ENCODE measurements at places on chromosomes 7 and 10.

- no peak for DNase-seq
Observed at GRCh38 chr7:12623223-12623622, 52.7 kb downstream of the SCIN start.

- DNase-seq = no peak
Observed at GRCh38 chr7:99554939-99555338, 3.0 kb upstream of the FAM200A start.

DNA sequence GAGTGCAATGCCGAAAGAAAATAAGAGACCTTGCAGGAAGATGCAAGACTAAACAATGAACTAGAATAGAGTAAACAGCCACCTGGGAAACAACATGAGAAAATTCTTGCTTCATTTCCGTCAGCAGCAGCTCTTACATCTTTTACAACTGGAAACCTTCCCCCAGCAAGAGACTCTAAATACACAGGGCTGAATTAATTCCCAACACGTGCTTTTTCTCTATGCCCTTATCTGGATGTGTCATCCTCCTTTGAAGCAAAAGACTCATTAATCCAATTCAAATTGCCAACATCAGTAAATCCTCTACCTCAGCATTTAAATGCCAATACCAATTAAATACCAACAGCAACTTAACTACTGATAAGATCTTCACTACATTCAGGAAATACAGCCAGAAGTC lies 99.0 kb upstream of the PDE1C start:
- no peak for DNase-seq

DNA sequence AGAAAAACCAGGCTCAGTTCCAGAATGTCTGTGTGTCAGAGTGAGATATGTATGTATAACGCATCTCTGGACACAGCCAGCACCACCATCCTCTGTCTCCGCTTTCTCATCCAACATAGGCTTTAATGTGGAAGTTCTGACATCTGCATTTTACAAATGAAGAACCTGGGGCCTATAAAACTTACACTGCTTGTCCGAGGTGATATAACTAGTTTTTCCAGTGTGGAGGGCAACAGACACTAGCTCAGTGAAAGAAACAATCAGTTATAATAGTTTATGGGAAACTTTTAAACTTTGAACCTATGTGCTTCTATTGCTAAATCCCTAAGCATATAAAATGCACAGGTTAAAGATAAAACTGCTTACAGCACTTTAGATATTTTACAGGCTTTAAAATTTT lies 208.7 kb downstream of the CRPPA start:
- DNase-seq = no peak

DNA sequence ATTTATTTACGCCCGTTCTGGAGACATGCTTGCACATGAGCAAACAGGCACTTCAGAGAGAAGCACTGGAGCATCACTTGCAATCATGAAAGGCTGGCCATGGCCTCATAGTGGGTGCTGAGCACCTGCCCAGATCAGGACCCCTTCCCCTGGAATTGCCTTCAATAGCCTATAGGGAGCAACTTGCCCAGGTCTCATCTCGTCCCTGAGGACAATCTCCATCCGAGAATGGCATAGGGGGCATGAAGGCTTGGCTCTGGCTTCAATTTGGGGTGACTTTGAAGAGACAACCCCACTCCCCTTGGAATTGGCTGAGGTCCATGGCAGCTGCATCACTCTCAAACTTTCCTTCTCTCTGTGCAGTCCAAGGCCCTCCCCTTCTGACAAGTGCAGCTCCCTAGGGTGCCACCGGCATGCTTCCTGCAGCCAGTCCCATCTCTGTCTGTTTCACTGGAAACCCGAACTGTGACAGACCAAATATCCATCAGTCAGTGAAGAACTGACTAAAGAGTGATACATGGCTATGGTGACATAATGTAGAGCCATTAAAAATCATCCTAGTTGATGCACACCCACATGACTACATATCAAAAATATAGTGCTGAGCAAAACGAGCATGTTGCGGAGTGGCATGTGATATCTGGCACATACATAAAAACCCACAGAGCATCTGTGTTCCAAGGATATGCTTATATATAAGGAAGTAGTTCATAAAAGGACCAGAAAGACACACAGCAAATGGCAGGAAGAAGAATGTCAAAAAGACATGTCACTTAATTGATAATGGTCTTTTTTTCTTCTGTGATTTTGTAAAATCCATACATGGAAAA lies 12.4 kb downstream of the GDF2 start:
- DNase-seq = no peak

DNA sequence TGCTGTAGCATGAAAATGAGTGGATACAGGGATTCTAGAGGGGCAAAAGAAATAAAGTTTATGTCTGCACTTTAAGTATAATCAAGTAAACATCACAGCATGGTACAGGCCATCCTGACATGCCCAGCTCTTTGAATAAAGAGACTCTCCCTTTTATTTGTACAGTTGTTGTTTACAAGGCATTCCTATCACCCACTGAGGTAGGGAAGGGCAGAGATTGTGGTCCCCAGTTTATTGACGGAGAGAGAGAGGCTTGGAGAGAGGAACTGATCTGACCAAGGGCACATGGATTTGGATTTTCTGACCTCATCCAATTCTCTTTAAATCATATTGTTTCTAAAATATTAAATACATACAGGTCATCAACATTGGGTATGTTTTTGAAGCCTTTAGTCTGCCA lies 53.9 kb downstream of the TACC2 start:
- DNase-seq = no peak

GRCh38 chr7:20030915-20031362 lies 186.2 kb downstream of the MACC1 start:
- no peak for DNase-seq

DNA sequence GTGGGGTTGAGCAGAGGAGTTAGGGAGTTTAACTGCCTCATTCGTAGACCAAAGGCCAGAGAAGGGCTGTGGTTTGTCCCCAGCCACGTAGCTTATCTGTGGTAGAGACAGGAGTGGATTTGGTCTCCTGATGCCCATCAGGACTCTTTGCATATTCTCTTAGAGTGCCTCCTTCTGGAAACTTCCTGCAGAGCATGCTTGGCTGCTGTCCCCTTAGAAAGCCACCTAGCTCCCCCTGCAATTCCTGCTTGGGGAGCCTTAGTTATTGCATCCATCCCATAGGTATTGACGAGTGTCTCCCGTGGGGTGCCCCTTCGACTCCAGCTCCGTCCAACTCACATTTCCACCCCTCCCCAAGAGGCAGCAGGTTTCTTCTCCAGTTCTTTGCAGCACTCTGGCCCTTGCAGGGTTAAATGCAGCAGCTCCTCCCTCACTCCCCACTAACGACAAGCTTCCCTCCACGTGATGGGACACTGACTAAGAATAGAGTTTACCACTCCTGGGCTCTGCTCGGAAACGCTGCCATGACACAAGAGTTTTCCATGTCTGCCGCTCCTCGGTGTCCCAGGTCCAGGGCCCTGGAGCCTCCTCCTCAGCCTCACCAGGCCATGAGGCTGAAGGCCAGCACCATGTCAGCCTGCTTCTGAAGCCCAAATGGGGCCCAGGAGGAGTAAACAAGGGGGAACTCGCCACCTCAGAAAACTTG lies 147.8 kb upstream of the UNC5B start:
- DNase-seq = no peak

DNA sequence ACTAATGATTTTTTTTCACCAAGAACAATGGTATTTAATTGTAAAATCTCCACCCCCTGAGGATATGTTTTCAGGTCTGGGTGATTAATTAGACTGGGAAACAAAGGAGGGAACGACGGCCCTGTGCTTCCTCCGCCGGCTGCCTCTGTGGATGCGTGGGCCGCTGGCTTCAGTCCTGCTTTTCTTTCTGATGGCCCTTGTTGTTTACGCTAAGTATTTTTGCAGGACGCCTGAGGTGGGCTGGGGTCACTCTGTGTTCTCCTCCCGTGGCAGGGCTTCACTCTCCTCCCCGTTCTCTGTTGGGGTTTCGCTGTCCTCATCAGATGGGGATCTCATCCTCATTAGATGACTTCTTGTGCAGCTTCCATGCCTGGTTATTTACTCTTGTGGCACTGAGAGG lies 5.2 kb upstream of the ACBD5 start:
- no peak for DNase-seq

DNA sequence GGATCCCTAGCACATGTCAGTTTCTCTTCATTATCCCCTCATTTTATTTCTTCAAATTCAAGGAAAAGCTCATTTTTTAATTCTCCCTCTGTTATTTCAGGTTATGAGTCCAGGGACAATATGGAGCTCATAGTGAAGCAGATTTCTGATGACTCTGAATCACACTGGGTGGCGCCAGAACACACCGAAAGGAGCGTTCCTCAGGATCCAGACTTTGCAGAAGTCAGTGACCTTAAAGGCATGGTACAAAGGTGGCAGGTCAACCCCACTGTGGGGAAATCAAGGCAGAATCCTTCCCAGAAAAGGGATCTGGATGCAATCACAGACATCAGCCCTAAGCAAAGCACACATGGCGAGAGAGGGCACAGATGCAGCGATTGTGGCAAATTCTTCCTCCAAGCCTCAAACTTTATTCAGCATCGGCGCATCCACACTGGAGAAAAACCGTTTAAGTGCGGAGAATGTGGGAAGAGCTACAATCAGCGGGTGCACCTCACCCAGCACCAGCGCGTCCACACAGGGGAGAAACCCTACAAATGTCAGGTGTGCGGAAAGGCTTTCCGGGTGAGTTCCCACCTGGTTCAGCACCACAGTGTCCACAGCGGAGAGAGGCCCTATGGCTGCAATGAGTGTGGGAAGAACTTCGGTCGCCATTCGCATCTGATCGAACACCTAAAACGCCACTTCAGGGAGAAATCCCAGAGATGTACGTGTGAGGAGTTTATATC lies 21.4 kb downstream of the ZKSCAN5 start:
- DNase-seq = no peak

GRCh38 chr10:1347962-1348772 lies 292.0 kb downstream of the WDR37 start:
- no peak for DNase-seq

DNA sequence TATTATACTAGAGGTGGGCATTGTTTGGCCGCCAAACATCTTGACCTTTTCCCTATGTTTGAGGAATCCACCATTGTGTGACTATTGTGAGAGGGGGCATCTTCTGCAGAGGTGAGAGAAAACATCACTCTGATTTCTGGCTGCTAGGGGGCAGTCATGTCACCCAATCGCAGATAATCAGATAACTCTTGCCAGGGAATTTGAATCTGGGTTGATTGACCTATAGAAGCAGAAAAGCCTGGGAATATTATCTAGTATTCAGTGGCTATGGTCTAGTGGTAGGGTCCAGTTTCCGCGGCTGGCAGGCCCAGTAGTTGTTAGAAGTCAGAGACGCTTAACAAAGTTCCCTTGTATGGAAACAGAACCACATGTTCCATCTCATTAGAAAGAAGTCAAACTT lies 808.5 kb downstream of the PHTF2 start:
- DNase-seq = no peak

GRCh38 chr10:116708391-116708821 lies 34.0 kb downstream of the HSPA12A start:
- DNase-seq = no peak

DNA sequence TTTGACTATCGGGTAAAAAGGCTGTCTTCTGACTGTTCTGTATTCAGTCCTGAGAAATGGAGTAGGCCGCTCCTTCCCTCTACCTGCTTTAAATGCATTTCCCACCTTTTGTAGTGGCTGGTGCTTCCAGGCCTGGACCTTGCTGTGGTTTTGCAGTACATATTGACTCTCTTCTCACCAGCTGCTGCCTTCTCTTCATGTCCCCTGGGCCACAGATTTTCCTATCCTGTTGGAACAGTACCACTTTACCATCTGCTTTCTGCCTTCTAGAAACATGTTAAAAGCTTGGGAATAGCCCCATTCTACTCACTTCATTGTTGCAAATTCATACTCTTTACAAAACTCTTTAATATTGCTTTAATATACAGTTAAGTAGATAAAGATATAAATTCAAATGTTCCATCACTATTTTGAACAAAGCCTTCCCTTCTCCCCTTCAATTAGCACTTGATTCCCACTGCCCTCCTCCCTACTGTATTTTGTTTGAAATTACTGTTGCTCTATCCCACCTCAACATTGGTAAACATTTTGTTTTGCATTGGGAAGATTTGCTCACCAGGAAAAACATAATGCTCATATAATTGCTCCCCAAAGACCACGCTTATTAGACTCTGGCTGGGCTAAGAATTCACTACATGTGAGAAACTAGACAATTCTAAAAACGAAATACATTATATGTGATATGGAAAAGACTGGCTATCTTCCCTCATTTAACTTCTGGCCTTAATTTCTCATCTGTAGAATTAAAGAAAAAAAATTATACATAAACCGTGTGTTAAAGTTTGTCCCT lies 17.3 kb upstream of the SEMA3C start:
- DNase-seq = no peak

- DNase-seq = no peak
Observed at GRCh38 chr10:72162978-72163377, 52.8 kb upstream of the ANAPC16 start.

- no peak for DNase-seq
Observed at GRCh38 chr10:27646604-27647175, 98.9 kb downstream of the MKX start.

DNA sequence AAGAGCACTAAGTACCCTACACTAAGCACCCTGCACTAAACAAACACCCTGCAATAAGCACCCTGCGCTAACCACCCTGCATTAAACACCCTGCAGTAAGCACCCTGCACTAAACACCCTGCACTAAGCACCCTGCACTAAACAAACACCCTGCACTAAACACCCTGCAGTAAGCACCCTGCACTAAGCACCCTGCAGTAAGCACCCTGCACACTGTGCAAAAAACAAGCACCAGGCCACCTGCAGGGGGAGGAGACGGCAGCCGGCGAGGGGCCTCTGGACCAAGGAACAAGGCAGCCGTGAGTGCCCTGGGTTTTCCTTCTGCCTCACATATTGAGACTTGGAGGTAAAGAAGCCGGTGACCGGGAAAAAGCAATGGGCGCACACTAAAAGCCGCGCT lies 30.2 kb downstream of the KNDC1 start:
- no peak for DNase-seq

DNA sequence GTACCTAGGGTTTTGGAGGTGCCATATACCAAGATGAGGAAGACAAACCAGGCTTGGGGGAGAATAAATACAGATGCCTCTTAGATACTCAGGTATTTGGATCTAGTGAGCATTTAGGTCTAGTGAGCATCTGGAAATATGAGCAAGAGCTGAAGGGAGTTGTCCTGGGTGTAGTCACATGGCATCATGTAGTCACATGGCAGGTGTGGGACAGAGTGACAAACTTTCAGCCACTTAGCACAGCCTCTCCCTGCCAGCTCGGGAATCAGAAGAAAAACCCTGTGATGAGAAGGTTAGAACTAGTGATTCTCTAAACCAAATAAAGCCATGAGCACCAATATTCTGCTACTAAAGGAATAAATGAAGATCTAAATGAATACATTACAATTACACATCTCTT lies 24.3 kb downstream of the RGR start:
- DNase-seq = no peak

DNA sequence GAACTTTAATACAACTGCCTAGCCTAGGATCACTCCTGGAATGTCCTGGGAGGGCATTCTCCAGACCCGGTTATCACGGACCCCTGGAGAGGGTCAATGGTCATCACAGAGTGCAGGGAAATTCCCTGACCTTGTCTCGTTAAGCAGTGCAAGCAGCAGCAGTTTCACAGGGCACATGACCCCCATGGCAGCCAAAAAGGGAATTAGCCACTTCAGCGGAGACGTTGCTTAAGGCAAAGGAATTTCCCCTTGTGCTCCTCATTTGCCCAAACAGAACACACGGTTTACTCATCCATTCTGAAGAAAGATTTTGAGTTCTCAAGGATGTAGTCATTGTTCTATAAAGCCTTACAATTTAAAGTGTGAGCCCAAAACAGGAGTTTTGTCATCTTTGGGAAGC lies 260.3 kb downstream of the SNX13 start:
- no peak for DNase-seq

Measured in NCI-H446 treated with DMSO at 0.1 percent for 48 hours (cell line).